ENCODE measurements at places on chromosomes 16 and 17.

GRCh38 chr16:81615833-81616232 is 163.3 kb upstream of the PLCG2 start:
- DNase-seq, result no peak

GRCh38 chr17:28482551-28483199 is 9.2 kb downstream of the SLC13A2 start:
- DNase-seq, result no peak

DNA sequence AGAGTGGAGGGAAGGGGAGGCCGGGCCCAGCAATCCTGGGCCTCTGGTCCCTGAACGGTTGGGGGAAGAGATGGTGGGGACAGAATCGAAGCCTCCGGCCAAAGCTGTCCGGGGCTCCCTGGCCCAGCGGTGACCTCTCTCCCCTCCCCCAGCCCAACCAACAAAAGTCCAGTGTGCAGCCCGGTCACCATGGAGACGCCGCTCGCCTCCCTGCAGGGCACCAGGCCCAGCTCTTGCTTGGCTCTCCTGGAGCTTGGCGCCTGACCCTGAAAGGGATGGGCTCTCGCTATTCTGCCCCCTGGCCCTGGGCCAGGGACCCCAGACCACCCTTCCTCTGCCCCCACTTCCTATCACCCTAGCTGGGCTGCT is 1.3 kb downstream of the METRN start:
- DNase-seq, result no peak

DNA sequence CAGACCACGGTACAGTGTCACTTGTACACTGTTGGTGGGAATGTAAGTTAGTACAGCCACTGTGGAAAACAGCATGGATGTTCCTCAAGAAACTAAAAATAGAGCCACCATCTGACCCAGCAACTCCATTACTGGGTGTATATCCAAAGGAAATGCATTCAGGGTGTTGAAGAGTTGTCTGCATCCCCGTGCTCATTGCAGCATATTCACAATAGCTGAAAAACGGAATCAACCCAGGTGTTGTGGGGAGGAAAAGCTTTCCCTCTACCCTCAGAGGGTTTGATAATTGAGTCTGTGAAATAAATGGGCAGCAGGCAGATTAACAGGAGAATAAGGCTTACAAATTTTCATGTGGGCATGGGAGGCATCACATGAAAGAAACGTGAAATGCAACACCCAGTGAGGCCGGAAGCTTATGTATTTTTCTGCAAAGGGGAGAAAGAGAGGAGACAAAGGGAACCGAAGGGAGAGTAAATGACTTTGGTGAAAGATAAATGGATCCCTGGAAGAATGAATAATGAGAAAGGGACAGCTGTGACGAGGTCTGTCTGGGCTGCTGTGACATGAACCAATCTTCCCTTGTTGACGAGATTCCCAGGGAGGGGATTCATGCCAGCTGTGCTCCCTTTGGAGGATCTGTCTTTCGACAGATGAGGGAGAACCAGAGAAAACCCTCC is 106.2 kb downstream of the KCNJ12 start:
- no peak for DNase-seq

- DNase-seq, result no peak
These were observed 11.0 kb downstream of the CALB2 start for GRCh38 chr16:71369494-71369893.

DNA sequence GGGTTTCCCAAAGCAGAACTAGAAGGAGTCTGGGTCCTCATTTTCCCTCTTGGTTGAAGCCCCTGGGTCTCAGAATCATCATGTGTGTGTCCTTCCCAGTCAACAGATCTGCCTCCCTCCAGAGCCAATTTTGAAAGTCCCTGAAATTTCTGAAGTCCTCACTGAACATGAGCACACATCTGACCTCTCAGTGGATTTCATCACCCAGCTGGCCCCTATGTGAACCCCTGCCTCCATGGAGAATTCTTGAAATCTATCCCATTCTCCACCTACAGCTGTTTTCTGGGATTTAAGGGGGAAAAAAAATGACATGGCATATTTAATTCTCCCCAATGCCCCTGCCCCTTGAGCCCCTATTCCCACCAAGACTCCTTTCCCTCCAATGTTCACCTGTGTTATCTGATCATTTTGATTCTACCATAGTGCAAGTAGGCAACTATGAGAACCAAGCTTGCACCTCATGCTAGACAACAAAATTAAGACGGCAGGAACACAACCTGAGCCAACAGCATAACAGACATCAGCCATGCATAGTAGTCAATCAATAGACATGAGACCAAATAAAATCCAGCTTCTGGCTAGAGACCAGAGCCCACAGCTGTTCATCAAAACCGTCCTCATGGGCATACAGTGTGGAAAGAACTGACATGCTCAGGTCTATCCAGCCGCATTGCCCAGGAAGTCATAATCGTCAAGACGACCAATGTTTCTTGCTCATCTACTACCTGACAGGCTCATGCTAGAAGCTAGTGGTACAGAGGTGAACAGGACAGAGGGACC is 14.9 kb downstream of the SOX9 start:
- DNase-seq, result no peak
